ENCODE measurements at places on chromosomes 4 and X.

GRCh38 chrX:68714856-68715255 lies 67.4 kb downstream of the STARD8 start:
- no peak for DNase-seq

GRCh38 chr4:39682138-39682537 lies 15.8 kb upstream of the UBE2K start:
- no peak for DNase-seq

DNA sequence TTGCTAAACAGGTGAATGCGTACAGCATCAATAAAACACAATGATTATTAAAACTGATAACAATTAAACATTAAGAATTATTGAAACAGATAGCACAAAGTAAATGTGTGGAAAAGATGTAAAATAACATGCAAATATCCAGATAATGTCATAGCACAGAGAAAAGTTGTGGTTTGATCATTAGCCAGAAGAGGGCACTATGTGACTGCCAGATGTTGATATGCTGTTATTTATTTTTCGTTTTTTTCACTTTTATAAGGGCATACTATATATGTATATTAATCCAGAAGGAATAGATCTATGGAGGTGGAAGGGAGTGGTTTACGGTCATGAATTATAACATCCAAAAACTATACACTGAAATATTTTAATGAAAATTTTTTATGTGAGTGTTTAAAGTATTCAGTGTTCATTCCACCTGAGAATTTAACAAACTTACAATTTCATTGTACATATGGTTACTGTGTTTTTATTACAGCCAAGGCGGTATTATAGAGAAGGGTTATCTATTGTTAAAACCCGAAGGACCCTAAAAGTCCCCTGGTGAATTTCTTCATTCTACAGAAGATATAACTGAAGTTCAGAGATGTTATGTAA lies 211.9 kb upstream of the UGT8 start:
- DNase-seq, result peak; percentile 10

- no peak for DNase-seq
Observed at GRCh38 chr4:121943941-121944340, 7.9 kb downstream of the TRPC3 start.

DNA sequence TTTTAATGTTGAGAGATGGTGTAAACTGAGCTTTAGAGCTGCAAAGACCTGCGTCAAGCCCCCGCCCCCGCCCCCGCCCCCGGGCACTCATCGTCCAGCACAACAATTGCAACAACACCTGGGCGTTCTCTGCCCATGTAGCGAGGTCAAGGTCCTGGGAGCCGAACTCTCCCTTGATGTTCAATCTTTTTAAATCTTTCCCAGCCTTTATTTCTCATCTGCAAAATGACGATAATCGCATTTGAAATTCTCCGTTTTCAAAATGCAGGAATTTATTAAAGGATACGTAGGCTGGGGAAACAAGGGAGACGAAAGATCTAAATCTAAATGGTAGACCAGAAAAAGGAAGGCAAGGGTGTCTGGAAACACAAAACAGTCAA lies 648 bp upstream of the MSMO1 start:
- peak; percentile 10 for DNase-seq

- no peak for DNase-seq
Observed at GRCh38 chrX:110172215-110172614, 145.7 kb downstream of the AMMECR1 start.

DNA sequence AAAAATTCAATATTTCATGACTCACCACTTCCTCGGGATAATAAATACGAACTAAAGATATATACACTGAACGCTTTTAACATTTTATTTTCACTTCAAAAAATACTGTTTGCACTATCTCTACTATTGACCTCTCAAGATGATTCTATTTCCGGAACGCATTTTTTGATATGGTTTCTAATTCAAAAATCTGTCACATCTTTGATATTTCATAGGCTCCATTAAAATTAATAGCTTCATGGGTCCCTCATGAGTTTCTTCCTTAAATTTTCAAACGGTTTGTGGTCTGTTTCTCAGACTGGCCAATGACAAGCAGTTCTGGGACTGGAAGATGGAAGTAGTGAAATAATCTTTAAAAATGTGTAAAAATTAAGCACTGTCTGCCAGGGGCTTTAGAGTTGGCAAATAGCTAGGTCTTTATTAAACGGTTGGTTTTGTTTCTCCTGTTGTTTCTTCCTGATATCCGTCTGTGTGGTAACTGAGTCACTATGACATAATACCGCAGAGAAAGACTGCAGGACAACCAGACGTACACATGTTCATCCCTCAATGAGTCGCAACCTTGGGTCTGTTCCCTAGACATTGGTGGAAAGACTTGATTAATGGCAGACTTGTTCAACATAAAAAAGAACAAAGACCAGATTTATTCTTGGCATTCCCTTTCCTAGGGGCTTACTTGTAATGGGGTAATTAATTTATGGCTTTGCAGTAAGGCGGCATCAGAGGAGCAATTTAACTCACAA lies 133.8 kb downstream of the PALLD start:
- no peak for DNase-seq

DNA sequence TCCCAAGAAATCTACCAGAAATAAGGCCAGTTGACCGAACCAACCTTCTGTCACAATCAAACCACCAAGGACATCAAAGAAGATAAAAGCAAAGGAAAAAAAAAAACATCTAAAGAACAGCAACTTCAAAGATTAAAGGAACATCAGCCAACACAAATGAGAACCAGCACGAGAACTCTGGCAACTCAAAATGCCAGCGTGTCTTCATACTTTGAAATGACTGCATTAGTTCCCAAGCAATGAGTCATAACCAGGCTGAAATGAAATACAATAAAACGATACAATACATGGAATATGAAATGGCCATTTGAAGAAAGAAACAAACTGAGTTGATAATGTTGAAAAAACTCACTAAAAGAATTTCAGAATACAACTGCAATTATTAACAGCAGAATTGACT lies 611.6 kb upstream of the GRIA3 start:
- no peak for DNase-seq

DNA sequence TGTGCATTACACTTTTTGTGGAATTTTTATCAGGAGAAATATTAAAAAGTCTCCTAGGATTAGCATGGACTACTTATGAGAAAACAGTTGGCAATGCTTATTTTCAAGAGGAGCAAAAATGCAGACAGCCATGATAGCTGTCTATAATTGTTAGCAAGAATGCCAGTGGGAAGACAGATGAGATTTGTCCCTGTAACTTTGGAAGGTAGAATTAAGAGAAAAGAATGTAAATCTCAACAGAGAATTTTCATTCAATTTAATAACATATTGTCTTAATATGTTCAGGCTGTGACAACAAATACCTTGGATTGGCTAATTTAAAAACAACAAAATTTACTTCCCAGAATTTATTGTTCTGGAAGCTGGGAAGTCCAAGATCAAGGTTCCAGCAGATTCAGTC lies 349.2 kb downstream of the IQCM start:
- no peak for DNase-seq

- DNase-seq, result no peak
Observed at GRCh38 chrX:3728454-3728853, 15.0 kb upstream of the PRKX start.

GRCh38 chr4:127936974-127937373 lies 28.0 kb downstream of the MFSD8 start:
- DNase-seq, result no peak

GRCh38 chr4:162837241-162837640 lies 329.4 kb downstream of the NAF1 start:
- no peak for DNase-seq

GRCh38 chr4:7383266-7383665 lies 51.5 kb downstream of the PSAPL1 start:
- no peak for DNase-seq

- DNase-seq, result no peak
Observed at GRCh38 chr4:38644201-38644600, 19.8 kb upstream of the KLF3 start.

GRCh38 chr4:57116245-57116644 lies 6.1 kb upstream of the IGFBP7 start:
- DNase-seq, result no peak

- no peak for DNase-seq
Observed at GRCh38 chr4:172758586-172759340, 409.8 kb upstream of the GALNT7 start.

GRCh38 chr4:41991916-41992767 lies 1.8 kb downstream of the SLC30A9 start:
- DNase-seq, result no peak

DNA sequence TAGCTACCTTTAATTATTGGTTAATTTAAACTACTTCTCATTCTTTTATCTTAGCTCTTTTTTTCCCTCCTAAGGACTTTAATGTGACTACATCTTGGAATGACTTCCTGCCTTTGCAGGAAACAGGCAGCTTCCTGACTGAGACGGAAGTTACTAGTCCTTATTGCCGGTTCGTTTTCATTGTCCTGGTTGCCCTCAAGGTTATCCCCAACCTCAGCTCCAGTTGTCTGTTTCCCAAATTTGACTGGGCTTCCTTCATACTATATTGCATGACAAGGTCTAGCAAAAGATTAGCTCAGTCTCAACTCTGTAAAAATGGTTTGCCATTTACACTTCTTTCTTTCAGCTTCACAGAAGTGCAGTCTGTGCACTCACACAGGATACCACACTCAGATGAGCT lies 109.9 kb upstream of the DDX53 start:
- no peak for DNase-seq

DNA sequence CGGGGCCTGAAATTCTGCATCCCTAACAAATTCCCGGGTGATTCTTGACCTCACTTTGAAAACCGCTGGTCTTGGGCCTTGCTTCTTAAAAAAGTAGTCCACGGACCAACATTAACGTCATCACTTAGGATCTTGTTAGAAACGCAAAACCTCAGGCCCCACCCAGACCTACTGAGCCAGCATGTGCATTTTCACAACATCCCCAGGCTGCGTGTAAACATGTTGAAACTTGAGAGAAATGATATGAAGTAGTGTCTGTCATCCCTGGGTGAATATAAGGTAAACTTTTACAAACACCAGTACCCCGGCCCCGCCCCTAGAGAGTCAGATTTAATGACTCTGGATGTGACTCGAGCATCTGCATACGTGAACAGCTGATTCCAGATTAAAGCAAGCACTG lies 33.7 kb downstream of the SORBS2 start:
- no peak for DNase-seq

GRCh38 chr4:726235-726787 lies 20.7 kb downstream of the PCGF3 start:
- DNase-seq, result no peak

DNA sequence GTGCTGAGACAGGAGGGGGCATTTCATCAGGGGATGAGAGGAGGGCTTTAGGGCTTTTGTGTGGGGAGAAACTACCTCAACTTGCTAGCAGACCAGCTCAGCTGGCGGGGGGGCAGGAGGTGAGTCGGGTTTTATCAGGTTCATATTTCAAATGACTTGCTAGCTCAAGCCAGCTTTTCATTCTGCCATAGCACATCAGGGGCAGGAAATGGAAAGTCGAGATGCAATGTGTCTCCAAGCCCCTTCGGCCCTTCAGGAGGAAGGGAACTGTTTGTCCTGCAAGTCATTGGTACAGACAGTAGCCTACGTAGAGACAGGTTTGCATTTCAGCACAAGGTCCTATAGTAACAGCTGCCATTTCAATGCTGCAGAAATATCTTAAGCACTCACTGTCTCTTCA lies 194.1 kb downstream of the PTTG2 start:
- DNase-seq, result no peak

DNA sequence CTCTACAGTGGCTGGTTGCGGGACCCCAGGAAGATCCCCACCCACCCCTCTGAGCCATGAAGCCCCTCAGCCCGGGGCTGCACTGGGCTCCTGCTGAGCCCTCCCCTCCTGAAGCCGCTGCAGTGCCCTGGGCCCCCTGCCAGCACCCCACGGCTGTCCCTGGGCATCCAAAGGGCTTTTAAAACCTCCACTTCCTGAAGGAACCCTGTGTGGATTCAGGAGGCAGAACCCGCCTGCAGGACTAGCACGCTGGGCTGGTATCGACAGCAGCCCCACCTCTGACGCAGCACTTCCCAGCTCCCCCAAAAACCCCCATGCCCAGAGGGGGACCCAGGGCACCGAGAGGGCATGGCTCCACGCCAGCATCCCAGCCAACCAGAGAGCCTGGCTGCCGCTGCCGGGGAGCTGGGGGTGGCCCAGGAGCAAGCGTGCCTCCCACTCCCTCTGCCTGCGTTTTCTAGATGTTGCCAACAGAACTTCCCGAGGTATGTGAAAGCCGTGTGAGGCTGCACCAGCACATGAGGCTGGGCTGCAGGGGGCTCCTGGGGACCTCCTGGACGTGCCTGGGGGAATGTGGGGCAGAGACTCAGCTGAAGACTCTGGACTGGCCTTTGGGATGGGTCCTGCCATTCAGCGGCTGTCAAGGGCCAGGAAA lies 6.3 kb downstream of the MXD4 start:
- DNase-seq, result no peak

- no peak for DNase-seq
Observed at GRCh38 chr4:17780501-17781299, 721 bp downstream of the FAM184B start.

DNA sequence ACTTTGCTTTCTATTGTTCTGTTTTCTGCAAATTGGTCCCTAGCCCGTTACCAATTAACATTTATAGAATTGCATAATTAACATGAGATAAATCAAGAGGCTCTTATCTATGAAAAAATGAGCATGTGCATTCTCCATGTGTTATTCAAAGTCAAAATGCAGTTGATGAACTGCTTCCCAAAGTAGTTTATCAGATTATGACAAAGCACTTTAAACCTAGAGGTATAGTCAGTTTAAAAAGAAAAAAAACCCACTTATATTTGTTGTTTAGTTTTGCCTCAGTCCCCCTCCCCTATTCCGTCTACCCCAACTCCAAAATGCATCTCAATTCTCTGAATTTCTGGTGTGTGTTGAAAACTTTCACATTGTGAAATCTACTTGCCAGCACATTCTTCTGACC lies 119.5 kb downstream of the ATXN3L start:
- no peak for DNase-seq

DNA sequence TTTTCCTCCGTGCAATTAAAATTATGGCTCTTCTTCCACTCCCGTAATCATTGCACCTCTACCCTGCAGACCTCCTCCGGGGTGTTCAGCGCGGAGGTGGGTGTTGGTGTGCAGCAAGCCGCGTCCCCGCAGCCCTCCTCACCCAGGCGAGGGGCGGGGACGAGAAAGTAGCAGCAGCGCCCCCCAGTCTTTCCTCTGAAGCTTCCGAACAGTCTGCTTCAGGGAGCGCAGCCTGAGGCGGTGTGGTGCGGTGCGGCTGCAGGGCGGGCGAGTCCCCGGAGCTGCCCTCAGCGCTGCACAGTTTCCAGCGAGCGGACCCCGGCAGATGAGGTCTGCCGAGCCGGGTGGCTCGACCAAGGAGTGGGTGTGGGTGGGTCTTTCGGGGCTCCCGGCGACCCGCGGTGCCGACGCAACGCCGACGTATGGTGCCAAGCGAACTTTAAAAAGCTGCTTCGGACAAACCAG lies at the start of gene FRAS1:
Gene FRAS1 (plus strand): TSS at position 189 of the 465 bp plus-strand sequence. CDS start 687 bp downstream, outside the sequence.
- DNase-seq, result no peak

GRCh38 chr4:27684610-27685011 lies 824.0 kb downstream of the STIM2 start:
- DNase-seq, result no peak

DNA sequence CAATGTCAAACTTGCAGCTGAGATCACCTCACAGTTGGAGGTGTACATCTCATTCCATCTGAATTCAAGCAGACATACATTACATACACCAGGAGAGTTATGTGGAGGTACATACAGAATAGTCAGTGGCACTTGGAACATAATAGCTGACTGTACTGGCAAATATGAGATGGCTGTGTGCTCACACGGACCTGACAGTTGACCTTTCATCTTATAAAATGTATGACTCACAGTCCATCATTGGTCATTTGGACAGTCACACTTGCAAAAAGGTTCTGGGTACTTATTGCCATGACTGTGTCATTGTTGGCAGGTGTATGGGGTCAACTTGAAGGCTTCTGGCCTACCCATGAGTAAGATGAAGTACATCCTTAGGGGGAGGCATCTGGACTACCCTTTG lies 88.6 kb upstream of the WDR1 start:
- no peak for DNase-seq
